ENCODE measurements at places on chromosomes 2 and 18.

DNA sequence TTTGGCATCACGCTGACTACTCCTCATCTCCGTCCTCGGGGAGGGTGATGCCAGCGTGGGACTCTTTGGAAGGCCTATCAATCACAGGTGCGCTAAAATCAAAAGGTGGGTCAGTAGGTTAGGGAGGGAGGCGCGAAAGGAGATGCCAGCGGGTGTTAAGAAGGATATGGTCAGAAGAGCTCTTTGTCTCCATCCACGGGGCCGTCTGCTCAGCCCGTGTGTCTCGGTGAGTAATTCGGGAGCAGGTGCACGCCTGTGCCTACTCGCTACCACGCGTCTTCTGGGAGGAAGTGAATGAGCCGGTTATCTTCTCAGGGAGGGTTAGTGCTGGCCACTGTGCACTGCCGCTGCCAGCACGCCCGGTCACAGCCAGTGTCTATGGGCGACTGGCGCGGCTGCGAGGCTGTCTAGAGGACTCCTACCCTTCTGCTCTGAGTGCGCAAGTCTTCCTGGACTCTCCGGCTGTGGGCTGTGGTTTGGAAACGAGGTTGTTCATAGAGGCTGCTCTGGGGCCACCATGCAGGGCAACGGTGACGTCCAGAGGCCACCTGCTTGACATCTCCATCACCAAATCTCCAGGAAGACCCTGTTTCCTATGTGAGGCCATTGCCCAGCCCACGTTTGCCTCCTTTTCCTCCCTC lies 153.4 kb downstream of the MBP start:
- DNase-seq, result peak; percentile 23

DNA sequence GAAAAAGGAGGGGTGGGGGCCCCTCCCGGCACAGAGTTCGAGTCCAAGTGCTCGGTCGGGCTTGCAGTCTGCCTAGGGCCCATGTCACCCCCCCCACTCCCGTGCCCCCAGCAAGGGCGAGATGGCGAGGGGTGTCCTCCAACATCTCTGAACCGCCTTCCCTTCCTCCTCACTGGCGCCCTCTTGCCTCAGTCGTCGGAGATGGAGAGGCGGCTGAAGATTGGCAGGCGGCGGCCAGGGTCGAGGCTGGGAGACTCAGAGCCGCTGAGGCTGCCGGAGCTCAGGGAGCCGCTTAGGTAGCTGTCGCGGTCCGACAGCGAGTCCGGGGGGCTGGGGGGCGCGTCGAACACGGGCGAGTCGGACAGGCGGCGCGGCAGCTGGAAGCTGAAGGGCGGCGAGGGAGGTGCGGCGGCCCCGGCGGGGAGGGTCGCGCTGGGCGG lies 2.3 kb downstream of the ZFP36L2 start:
- peak; percentile 85 for DNase-seq

GRCh38 chr2:78896536-78896935 lies 129.0 kb upstream of the REG3G start:
- no peak for DNase-seq

- DNase-seq, result no peak
Observed at GRCh38 chr18:25639596-25639995, 287.6 kb upstream of the ZNF521 start.

DNA sequence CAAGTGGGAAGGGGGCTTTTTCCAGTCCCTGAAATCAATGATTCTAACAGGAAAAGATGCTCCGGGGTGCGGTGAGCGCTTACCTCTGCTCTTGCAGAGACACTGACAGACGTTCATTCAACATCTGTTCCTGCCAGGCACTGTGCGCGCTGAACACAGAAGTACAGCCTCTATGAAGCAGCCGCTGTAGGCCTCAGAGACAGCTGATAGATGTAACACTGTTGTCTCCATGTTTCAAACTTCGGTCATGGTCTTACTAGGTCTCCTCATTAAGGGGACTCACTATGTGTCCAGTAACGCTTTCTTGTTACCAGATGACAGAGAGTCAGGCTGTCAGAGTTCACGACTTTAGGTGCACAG lies 649 bp upstream of the CLIP4 start:
- DNase-seq, result peak; percentile 82

GRCh38 chr2:50388324-50388723 lies 643.6 kb downstream of the NRXN1 start:
- DNase-seq, result no peak

DNA sequence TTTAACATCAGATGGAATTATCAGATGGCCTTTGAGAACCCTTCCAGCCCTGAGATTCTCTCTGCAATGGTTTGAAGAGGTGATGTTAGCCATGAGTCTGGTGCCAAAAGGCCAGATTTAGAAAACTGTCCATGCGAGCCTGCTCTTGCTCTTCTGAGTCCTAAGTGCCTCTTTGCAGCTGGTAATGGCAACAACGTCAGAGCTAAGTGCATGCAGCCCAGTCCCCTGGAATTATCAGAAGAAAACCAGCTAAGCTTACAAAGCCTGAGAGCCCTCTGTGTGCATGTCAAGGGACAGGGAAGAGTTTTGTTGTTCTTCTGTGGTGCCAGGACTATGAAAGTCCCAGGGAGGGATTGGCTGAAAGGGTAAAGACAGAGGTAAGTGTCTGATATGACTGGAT lies 89.8 kb downstream of the LOXHD1 start:
- DNase-seq, result no peak

DNA sequence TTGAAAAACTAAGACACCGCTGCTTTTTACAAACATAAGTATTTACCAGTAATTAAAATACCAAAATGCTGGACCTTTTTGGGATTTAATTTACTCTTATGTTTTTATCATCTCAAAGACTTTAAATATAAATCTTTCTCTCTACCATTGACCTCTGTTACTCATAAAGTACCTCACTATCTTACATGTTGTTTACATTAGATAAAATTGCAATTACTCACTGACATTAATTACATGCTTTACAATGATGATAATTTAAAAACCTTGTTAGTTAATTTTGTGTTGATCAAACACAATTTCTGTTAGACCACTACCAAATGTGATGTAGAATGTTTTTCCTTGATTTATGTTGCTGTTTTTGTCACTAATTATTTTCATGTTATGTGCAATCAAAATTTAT lies 139.5 kb downstream of the PTH2R start:
- no peak for DNase-seq

DNA sequence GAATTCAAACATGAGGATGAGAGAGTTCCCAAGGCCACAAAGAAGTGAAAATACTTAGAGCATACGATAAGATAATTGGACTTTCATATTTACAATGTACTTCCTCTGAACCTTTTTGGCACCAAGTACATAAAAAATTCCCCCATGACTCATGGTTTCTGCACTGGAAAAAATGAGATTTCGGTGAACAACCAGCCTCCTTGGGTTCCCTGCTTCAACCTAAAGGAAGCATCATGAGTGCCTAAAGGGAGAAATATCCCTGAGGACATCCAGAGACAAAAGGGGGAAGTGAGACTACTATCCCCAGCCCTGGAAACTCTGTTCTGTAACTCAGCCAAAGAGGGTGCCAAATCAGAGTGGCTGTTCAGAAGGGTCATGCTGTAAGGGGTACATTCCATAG lies 562.7 kb upstream of the SLC39A10 start:
- DNase-seq, result no peak

DNA sequence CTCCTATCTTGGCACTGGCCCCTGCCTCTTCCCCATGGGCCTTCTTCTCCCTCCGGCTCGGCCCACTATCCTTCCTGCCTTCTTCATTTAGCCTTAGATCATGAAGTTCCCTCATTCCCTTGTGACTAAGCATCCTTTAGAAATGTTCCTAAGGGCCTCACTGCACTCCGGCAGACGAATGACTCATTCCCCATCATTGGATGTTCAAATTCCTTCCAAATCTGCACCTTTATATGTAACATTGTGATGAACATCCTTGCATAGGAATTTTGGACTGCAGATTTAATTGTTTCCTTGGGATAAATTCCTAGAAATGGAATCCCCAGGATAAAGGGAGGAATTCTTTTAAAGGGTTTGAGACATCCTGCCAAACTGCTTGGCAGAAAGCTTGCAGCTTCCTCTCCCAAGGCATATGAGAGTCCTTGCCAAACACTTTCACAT lies 19.0 kb downstream of the CRACDL start:
- DNase-seq, result no peak

GRCh38 chr2:111160758-111161157 lies 40.0 kb downstream of the BCL2L11 start:
- DNase-seq, result peak; percentile 13

DNA sequence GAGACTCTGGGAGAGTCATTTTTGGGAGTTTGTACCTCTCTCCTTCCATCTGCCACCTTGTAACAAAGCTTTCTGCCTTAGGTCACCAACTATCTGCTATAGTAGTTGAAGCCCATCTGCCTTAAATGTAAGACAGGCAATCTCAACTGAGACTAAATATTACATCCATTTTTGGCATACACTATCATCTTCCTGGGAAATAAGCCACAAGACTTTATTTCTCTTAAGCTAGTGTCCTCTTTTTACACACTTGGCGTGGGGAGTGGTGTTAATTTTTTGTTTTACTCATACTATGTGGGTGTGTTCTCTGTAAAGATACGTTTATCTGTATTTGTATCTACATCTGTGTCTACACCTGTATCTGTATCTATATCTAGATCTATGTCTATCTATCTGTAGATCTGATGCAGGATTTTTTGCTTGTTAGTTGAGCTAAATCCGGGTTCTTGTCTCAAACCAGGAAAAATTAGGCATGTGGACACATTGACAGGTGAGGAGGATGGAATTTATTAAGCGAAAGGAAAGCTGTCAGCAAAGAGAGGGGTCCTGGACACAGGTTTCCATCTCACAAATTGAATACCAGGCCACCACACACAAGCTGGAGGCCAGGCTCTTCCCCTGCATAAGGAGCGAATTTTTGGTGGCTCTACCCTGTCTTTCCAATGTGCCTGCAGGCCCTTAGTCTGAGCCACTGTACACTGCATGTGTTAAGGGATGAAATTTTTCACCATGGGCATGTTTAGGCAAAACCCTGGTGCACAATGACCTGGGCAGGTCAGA lies 64.8 kb upstream of the RND3 start:
- no peak for DNase-seq

- DNase-seq, result no peak
Observed at GRCh38 chr2:2321200-2321540, 9.9 kb downstream of the MYT1L start.

- DNase-seq, result no peak
Observed at GRCh38 chr18:9263264-9263663, 71.3 kb upstream of the TWSG1 start.

DNA sequence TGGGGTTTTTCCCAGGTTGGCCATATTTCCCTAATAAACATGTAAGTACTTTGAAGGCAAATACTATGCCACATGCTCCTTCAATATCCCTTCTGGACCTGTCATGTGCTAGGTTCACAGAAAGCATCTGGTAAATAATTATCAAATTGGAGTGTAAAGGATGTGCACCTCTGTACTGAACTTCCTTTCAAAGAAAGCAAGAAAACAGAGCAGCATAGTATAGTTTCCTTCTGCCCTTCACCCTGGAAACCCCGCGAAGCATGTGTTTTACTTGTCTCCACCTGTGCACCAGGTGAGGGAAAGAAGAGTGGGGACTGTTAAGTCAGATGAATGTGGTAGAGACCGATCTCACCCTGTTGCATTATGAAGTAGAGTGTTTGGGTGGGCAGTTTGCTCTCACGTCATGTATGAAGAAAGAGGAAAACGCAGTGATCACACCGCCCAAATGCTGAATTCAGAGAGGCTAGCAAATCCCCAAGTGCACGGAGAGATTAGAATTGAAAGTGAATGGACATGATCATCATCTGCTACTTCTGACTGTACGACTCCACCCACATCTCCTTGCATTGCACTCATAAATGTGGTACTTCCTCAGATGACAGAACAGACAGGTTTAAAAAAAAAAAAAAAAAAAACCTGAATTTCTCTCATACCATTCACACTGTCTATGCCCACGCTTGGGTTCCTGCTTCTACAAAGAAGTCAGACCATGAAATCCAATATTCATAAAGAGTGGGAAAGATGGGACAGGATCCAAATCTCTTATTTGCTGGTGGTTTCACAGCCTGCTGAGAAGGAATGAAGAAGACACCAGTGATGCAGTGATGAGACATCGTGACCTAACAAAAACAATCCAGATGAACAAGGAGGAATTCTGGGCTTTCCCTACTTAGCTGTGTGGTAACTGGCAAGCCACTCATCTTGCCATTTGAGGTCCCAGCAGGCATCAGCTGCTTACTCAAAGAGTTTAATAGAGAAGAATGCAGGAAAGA lies 448.6 kb downstream of the BCL11A start:
- DNase-seq, result no peak

DNA sequence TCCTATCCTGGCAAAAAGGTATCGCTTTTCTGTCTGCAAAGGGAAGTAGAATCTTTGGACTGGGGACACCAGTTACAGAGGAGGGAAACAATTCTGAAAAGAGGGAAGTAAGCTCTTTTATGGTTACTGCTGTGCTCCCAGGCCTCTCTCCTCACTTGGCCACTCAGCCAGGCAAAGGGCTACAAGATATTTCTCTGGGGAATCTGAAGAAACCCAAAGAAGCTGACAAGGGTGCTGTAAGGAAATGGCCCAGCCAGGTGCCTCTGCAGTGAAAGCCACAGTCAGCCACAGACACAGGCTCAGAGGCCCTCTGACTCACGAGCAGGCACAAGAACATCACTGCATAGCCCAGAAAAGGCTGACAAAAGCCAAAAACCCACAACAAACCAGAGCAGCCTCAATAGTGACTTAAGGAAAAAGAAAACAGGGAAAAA lies 5.8 kb downstream of the HDLBP start:
- DNase-seq, result no peak

DNA sequence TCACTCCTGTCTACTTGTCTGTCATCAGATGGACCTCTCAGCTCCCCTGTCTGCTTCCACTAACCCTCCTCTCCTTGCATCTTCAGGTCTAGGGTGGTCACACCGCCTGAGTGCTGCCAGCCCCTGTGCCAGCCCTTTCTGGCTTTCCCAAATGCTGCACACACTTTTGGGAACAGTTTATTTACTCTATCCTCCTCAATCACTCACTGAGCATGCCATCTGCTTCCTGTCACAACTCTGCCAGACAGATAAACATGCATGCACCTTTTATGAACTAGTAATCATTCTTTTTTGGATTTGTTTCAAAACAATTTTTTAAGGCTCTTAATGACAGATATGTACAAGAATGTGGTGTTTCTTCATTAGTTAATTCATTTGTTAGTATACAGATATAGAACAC lies 56.3 kb upstream of the CCDC195 start:
- peak; percentile 5 for DNase-seq

DNA sequence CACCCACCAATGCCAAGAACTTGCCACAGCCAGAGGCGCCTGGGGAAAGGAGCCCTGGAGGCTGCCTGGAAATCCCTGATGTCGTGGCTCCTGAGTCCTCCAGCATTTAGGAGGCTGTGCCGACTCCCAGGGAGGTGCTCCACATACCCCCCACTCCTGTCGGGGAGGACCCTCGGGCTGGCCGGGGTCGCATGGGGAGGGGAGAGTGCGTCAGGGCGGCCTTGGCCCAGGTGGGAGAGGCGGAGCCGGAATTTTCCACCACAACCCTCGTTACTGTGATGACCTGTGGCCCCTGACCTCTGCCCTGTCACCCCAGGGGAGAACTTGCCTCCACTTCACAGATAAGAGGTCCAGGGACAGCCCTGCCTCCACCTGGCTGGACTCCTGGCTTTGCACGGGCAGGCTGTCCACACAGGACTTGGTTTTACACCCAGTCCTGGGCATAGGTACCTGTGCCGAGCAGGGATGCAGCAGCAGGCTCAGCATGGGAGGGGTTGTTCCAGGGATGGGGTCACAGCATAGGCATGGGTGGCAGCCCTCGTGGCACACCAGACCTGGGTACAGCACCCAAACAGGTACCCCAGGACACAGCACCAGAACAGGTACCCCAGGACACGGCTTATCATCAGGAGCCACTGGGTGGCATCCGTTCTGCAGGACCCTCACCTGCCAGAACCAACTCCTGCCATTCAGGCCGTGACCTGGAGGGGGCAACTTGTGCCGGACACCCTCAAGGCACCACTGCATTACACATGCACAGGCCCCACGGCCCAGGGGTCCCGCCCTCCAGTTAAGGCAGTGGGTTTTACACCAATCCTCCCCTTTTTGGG lies 12.3 kb upstream of the AGXT start:
- DNase-seq, result no peak
